GF-D8 (cell line): ENCODE measurements at places on chromosomes 3 and 15.

DNA sequence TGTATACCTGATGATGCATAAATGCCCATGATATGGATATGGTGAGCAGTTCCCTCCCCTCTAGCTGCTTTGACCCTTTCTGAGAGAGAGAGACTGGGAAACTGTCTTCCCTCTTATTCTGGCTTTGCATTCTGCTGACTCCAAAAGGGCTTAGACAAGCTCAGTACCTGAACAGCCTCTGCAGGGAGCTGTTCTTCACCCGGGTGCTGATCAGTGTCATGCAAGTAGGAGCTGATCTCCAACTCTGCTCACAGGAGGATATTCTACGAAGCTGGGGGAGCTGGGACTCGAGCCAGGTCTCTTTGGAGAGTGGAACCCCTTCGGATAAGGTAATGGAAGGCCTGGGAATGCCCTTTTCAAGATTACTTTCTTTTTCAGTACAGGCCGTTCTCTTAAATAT lies 237.1 kb downstream of the RYR3 start:
- DNase-seq: no peak

- DNase-seq: no peak
Observed at GRCh38 chr3:14565868-14566588, 25.9 kb upstream of the GRIP2 start.

DNA sequence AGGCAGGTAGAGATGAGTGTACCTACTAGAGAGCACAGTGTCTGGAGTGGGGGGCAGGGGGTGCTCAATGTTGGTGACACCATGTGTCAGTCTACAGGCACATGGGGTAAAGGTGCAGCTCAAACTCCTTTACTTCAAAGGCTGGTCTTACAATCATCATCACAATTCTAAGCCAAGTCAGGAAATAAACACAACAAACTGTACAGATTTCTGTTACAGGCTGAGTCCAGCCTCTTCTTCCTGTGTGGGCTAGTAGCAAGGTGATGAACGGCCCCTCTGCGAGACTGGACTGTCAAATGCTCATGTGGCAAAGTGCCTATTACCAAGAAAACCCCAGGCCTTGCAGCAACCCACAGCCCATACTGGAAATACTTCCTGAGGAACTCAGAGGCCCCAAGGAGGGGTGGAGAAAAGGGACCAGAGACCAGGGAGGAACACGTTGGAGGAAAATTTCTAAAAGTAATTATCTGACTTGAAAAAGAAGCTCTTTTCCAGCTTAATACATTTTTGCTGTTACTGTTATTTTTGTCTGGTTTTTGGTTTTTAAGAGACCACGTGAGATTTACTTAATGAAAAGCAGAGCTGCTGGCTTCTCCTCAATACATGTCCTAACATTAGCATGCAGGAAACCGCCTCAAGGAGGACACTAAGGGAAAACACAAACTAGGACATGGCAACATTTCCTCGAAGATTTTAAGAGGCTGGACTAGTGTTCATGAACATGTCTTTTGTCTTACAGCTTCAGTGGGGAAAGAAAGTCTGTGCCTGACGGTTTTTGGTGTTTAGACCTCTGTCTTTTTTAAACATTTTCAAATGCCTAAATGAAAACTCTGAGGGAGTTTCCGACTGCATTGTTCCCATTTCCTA lies 29.5 kb downstream of the TBC1D2B start:
- DNase-seq: peak; percentile 98

DNA sequence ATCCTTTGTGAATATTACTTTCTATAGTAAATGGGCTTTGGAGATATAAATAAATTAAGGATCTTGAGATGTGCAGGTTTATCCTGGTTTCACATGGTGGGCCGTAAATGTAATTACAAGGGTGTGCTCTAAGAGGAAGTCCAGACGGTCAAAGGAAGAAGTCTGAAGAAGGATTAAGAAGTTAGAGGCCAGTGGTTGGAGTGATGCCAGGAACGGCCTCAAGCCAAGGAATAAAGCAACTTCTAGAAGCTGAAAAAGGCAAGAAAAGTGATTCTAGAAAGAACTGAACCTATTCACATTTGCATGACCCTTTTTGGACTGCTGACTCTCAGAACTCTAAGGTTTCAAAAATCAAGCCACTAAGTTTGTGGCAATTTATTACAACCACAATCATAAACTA lies 981.3 kb upstream of the ALCAM start:
- DNase-seq: no peak

- DNase-seq: no peak
Observed at GRCh38 chr15:94100863-94101262, 130.5 kb upstream of the MCTP2 start.

- no peak for DNase-seq
Observed at GRCh38 chr3:47865192-47865591, 62.3 kb downstream of the DHX30 start.

DNA sequence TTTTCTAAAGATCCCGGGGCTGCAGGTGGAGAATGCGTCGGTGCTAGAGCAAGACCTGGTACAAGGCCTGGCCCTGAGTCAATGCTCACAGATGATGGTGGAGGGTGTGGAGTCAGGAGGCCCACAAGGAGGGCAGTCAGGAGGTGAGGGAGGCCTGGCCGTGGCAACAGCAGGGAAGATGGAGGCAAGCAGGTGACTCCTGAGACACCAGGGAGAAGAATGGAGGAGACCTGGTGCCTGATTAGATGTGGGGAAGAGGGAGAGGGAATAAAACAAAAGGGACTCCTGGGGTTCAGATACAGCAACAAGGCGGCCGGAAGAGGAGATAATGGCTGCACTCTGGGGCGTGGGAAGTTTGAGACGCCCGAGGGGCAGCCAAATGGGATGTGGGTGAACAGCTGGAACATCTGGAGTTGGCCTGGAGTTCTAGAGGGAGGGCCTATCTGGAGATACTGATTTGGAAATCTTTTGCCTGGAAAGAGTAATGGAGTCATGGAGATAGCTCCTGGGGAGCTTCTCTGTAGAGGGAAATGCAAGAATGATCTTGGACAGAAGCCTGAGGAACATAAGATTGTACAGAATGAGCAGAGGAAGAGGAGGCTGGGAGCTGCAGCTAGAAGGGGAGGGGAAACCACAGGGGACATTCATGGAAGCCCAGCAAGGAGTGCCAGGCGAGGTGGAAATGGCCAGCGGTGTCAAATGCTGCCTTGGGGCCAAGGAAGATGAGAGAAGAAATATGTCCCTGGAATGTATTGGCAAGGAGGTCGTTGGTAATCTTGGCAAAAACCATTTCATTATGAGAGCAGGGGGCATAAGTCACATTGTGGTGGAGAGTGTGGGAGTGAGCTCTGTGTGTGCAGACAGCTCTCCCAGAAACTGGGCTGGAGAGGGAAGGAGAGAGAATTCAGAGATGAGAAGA lies 67.5 kb upstream of the CORO2B start:
- DNase-seq: no peak

DNA sequence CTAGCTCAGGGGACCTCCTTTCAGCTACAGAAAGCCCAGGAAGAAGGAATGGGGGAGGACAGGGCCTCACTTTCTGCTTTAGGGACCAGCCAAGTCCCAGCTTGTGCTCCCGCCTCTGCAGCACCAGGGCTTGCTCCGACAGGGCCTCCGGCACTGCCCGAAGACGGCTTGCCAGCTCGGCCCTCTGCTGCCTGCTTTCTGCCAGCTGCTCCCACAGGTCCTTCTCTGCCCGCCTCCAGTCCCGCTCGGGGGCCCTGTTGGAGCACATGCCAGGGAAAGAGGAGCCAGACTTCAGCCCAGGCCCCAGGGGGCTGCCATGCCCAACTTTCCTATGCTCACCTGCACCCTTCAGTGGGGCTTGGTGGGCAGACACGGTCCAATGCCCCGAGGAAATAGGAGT lies 4.3 kb upstream of the CLK3 start:
- no peak for DNase-seq

DNA sequence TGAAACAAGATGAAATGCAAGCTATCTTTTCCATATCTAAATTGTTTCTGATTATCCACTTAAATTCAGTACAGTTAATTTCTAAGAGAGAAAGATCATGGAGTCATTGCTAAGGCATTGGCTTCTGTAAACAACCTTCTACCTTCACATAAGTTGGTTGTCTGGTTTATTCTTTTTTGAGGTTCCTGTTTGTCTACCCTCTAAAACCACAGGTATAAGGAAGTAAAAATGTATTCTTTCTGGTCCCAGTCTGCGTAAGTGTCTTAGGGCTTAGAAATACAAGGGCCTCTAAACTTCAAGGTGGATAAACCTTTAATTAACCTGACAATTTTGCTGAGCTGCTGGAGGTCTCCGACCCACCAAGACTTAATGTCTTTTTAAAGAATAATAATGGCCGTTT lies 3.6 kb upstream of the ATOSA start:
- DNase-seq: no peak

DNA sequence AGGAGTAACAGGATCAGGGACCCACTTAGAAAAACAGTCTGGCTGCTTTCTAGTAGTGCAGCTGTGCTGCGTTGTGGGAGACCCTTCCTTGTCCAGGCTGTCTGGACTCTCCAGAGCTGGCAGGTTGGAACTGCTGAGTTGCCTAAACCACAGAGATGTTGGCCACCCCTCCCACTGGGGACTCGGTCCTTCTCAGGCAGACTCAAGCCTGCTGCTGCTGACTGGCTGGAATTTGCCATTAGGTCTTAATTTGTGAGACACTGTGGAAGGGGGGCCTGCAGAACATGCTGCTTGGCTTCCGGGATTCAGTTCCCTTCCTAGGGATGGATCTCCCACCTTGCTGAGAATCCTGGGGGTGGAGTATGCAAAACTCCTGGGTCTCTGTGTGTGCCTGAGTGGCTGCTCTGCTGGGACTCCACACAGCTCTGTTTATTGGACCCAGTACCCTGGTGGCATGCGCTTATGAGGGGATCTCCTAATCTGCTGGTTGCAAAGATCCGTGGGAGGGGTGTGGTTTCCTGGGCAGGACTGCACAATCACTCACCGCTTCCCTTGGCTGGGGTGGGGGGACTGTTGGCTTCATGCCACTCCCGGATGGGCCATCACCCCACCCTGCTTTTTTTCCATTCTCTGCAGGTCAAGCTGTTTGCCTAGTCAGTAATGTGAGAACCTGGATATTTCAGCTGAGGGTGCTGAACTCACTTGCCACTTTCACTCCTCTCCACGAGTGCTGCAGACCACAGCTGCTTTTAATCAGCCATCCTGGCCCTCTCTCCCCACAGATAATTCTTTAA lies 150.5 kb downstream of the CFAP20DC start:
- DNase-seq: no peak
